Skeletal muscle tissue (tissue), 5 donors: ENCODE measurements at places on chromosomes 2 and 18. TPM values are rescaled to one million over a fixed set of nuclear protein-coding genes. Genes with fewer than 3 reads are reported as not detected.

HMSD gene
- total RNA-seq: not detected

BCL11A gene
- total RNA-seq: 4.2 TPM

SKOR2 gene
- not detected for total RNA-seq

HOXD9 gene
- 5.7 TPM for total RNA-seq

TMEM169 gene
- 1.6 TPM for total RNA-seq

C1QL2 gene
- total RNA-seq: not detected

VSNL1 gene
- total RNA-seq: 2.1 TPM

TAF1B gene
- 36.5 TPM for total RNA-seq

SPOPL gene
- total RNA-seq: 9.4 TPM

RIT2 gene
- not detected for total RNA-seq

PLEK gene
- total RNA-seq: 9.4 TPM
